ENCODE measurements at places on chromosomes 16 and 17. TPM values are rescaled to one million over a fixed set of nuclear protein-coding genes. Genes with fewer than 3 reads are reported as not detected.

- H3K27me3 ChIP-seq = no peaks in the 10 kb centered on the region
- DNase-seq = no peak
- H3K36me3 ChIP-seq = no peaks in the 10 kb centered on the region
- no peak overlapping the region for H3K4me3 ChIP-seq
- peaks cover 27% of the 10 kb centered on the region for H3K4me1 ChIP-seq
These were observed 3.3 kb upstream of the FASN start for GRCh38 chr17:82101301-82101715.

DNA sequence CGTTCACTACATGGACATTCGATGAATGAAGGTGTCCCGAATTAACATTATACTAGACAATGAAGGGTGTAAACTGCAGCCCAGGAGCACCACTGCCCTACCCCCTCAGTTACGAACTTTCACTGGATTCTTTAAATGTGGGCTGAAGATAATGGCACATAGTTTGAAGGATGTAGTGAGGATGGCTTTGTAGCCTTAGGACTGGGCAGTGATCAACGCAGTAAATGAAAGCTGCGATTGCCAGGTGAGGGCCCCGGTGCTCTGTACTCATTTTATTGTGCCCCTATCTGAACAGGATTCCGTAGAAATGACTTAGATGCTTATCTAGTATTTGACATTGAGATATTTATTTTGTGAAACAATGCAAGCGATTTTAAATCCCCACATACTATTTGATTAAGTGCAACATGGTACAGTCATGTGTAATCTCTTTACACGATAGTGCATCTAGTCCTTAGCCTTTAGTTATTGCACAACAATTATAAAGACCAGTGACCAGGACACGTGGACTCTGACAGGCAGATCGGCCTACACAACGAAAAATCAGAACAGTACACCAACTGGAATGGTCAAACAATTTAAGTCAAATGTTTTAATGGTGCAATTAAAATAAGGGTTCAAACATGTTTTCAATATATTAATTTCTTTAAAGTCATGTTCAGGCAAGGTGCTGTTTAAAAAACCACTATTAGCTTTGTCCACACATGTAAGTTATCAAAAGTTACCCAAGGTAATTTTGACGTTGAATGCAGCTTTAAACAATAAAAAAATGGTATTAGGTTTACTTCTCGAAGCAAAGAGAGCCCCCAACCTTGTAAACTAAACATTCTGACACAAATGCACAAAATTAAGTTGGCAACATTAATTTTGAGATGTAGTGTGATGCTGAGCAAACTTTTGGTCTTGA lies 17.4 kb upstream of the ERN1 start:
- peak overlapping the region; percentile 73 for H3K4me3 ChIP-seq
- H3K36me3 ChIP-seq = peaks cover 14% of the 10 kb centered on the region
- no peak for DNase-seq
- peak overlapping the region; percentile 96 for H3K27ac ChIP-seq
- no peaks in the 10 kb centered on the region for H3K27me3 ChIP-seq

- DNase-seq = peak; percentile 79
- H3K27ac ChIP-seq = peak overlapping the region; percentile 75
- H3K27me3 ChIP-seq = peaks cover 85% of the 10 kb centered on the region
- H3K4me3 ChIP-seq = peak overlapping the region; percentile 58
- no peaks in the 10 kb centered on the region for H3K36me3 ChIP-seq
These were observed 484 bp downstream of the FZD2 start for GRCh38 chr17:44557651-44558285.

The CORO7 gene
- 29.7 TPM for polyA plus RNA-seq

DNA sequence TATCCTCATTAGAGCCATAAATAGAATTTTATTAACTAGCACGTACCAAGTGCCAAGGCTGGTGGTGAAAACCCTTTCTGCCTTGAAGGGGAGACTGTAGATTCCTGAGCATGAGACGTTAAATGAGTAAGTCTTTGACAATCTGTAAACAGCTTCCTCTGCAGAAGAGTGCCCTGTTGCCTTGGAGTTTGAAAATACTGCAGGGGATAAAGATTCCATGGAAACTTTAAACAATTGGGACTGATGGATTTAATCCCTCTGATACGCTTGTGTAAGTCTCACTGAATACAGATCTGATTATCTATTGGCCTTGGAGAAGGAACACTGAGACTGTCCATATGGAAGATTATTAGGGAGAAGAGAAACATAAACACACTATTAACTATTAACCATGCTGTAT lies 1053.4 kb upstream of the RBFOX1 start:
- no peak overlapping the region for H3K4me3 ChIP-seq
- no peak for DNase-seq
- H3K27me3 ChIP-seq = no peaks in the 10 kb centered on the region
- H3K36me3 ChIP-seq = no peaks in the 10 kb centered on the region

GRCh38 chr17:6249732-6250131 lies 179.6 kb downstream of the WSCD1 start:
- no peak for DNase-seq
- no peak overlapping the region for H3K4me3 ChIP-seq
- H3K4me1 ChIP-seq = no peaks in the 10 kb centered on the region

GRCh38 chr17:6756425-6757031 lies 682 bp downstream of the XAF1 start:
- H3K4me3 ChIP-seq = peak overlapping the region; percentile 68
- peaks cover 40% of the 10 kb centered on the region for H3K36me3 ChIP-seq

The PLCD3 gene
- 3.5 TPM for polyA plus RNA-seq

The DOC2A gene
- 2.3 TPM for polyA plus RNA-seq

The PRR35 gene
- polyA plus RNA-seq = not detected

- no peaks in the 10 kb centered on the region for H3K4me1 ChIP-seq
- H3K27ac ChIP-seq = no peak overlapping the region
- H3K27me3 ChIP-seq = no peaks in the 10 kb centered on the region
- no peaks in the 10 kb centered on the region for H3K36me3 ChIP-seq
- H3K4me3 ChIP-seq = no peak overlapping the region
These were observed 26.0 kb upstream of the MMP2 start for GRCh38 chr16:55452996-55453395.

DNA sequence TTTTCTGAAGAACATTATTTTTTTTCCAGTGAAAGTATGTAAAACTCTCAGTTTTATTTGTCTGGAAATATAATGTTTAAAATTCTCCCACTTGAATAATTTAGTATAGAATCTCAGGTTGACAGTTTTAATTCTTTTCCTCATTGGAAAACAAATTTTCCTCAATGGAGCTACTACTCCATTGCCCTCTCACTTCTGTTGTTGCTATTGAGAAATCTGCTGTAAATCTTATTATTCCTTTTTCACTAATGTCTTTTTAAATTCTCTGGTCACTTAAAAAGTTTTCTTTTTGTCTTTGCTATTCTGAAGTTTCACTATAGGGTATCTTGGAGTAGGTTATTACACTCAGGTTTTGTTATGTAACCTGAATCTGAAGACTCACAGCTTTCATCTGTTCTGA lies 216.1 kb upstream of the PMFBP1 start:
- no peak for DNase-seq
- no peaks in the 10 kb centered on the region for H3K4me1 ChIP-seq
- H3K27me3 ChIP-seq = no peaks in the 10 kb centered on the region
- no peak overlapping the region for H3K27ac ChIP-seq
- no peak overlapping the region for H3K4me3 ChIP-seq
- H3K36me3 ChIP-seq = no peaks in the 10 kb centered on the region

- H3K36me3 ChIP-seq = no peaks in the 10 kb centered on the region
- no peak overlapping the region for H3K4me3 ChIP-seq
- peaks cover 25% of the 10 kb centered on the region for H3K4me1 ChIP-seq
- no peaks in the 10 kb centered on the region for H3K27me3 ChIP-seq
These were observed 57.1 kb downstream of the SPECC1 start for GRCh38 chr17:20066253-20066652.

GRCh38 chr16:22968931-22969330 lies 155.0 kb downstream of the HS3ST2 start:
- H3K27me3 ChIP-seq = peaks cover 8% of the 10 kb centered on the region
- DNase-seq = no peak
- H3K4me1 ChIP-seq = no peaks in the 10 kb centered on the region
- H3K27ac ChIP-seq = no peak overlapping the region
- no peak overlapping the region for H3K4me3 ChIP-seq

The TEX14 gene
- polyA plus RNA-seq = 0.30 TPM

All from spleen (tissue), 13 donors.